ENCODE measurements at places on chromosomes 3 and 15.

DNA sequence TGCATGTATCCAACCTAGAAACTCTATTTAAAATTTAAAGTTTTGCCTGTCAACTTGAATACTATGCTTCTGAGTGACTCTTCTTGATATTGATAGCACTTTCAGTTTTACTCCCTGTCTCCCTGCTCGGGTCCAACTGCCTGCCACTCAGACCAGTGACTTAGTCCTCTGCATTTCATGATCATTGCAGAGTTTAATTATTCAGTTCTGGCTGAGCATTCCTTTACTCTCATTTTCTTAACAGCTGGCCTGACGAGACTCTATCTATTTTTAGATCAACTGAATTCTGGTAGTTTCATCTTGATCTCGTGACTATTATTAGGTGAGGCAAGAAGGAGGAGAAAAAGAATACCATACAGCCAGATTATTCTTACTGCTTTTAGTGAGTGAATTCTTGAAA is 617.4 kb downstream of the SI start:
- no peak for DNase-seq

DNA sequence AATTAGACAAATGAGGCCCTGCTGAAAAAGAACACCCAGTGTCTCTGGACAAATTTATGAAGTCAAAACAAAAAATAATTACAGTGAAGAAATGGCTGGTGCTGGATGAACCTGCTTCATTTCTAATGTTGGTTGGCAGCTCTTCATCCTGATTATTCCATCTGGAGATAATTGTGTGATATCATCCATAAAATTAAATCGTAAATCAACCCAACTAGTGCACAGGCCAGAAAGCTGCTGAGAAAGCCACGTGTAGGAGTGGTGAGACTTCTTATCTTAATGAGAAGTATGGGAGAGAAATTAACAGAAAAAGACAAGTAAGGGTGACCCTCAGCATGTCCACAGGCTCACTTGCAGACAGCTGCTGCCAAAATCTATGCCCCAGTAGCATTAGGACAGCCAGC is 465.2 kb upstream of the TGFBR2 start:
- no peak for DNase-seq

DNA sequence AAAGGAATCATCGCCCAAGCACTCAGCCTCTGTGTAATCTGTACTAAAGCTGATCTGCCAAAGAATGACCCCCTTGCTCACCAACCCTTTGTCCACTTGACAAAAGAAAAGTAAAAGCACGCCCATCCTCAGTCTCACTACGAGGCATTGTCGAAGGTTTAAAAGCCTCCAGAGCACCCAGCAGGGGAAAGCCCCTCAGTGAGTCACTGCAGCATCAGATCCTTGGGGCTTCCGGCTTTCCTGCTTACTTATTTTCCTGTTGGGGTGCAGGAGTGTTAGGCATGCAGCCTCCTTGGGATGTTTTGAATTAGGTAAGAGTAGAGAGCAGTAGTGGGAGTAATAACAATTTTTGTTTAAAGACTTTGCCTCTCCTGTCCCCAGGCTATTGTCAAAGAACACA is 216.1 kb downstream of the MTHFS start:
- no peak for DNase-seq

DNA sequence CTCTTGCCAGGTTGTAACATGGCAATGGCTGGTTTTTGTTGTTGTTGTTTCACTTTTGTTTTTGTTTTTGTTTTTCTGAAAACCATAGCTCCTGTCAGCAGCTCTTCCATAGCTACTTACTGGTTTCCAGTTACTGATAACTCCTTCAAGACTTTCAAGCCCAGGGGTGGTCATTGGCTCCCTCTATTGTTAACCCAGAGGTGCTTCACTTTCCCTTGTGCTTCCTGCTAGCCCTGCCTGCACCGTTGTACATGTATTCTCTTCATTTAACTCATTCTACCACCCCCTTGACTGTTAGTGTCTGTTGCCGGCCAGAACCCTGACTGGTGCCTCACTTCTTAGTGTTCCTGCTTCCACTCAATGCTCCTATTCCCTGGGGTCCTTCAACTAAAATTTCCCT is 4.2 kb upstream of the TRAT1 start:
- DNase-seq, result peak; percentile 34

DNA sequence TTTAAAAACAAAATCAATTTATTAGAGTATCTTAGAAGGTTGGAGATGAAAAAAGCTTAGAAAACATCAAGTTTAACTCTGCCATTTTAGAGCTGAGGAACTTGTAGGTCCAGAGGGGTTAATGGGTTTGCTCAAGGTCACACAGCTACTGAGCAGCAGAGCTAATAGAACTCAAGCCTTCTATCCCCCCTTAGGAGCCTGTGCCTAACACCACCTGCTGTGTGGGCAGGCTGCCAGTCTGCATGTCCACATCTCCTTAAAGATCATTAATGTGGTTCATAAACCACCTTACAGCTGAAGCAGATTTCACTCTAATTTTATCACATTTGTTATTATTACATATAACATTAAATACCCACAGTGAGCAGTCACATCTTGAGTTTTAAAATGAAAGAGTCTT is 14.1 kb upstream of the SLC35G2 start:
- DNase-seq, result no peak

DNA sequence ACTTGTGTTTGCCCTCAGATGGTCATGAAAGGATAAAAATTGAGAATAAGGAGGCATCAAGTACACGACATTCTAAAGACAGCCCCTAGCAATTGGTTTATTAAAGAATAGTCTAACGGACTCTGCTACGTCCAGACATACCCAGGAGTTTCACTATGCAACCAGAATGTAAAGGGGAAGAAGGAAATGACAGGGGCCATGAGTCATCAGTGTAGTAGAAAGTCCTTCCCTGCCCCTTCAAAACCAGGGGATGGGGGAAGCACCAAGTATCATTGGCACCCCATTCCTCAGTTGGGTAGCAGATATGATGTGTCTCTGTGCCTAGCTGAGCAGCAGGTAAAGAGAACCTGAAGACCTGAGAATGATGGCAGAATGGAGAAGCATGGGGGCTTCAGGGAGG is 367.4 kb downstream of the IL20RB start:
- DNase-seq, result no peak

DNA sequence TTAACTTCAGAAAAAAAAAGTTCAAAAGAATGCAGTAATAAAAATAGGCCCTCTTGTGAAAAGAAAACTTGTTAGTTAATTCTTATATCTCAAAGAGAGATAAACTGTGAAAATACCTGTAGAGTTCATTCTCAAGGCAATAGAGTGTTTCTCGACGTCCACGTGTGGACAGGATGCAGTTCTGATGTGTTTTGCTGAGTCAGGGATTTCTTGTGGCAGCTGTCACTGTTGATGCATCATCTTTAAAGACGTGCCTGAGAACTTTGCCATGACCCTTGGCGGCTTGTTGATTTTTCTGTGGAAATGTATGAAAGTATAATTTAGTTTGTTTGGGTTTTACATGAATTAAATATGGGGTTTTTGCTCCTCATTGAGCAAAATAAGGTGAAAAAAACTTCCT is 702.2 kb downstream of the NLGN1 start:
- no peak for DNase-seq

DNA sequence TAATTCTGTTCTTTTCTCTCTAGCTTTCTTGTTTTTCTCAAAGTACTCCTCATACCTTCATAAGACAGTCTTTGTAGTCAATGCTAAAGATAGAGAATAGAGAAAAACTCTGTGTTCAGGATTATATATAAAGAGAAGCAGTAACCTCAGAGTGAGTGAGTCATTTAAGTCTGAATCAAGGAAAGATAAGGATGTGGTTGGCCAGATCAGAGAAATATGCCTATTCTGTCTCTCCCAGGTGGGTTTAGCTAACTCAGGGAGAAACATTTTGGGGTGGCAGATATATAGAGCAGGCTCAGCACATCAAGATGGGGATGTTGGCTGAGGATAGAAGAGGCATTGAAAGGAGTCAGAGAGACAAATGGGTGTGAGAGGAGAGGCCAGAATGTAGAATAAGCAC is 31.4 kb downstream of the GTF2E1 start:
- DNase-seq, result no peak

- no peak for DNase-seq
Observed at GRCh38 chr15:57692709-57693108, 13.8 kb upstream of the POLR2M start.

GRCh38 chr15:52184721-52185120 is 6.5 kb downstream of the GNB5 start:
- DNase-seq, result no peak

DNA sequence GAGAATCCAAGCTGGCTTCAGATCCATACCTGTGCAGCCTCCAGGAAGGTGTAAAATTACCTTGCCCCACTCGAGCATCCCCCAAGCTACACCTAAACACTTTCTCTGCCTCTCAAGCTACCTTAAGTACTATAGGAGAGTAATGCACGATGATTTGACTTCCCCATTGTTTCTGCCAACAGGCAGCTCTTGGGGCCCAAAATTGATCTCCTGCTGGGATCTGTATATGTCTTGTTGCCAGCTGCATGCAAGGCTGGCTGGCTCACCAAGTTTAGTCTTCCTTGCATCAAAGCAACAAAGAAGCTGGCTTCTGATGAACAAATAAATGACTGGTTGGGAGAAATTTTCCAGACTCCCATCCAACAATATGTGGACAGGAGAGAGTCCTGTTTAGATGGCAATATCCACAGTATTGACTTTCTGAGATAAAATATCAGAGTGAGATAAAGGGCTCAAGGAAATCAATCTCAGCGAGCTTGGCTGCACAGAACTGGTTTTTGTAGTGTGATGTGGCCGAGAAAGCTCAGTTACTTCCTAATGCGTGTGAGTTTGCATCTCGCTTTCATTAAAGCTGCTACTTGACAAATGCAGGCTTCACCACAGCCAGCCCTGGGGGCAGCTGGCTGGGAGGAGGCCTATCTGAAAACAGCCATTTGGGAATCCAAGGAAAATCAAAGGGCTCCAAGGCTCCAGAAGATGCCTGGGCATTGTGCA is 140.7 kb downstream of the MINAR1 start:
- no peak for DNase-seq

GRCh38 chr3:148101061-148101460 is 596.6 kb upstream of the AGTR1 start:
- DNase-seq, result no peak

- DNase-seq, result no peak
Observed at GRCh38 chr15:94631608-94632007, 400.2 kb downstream of the MCTP2 start.

DNA sequence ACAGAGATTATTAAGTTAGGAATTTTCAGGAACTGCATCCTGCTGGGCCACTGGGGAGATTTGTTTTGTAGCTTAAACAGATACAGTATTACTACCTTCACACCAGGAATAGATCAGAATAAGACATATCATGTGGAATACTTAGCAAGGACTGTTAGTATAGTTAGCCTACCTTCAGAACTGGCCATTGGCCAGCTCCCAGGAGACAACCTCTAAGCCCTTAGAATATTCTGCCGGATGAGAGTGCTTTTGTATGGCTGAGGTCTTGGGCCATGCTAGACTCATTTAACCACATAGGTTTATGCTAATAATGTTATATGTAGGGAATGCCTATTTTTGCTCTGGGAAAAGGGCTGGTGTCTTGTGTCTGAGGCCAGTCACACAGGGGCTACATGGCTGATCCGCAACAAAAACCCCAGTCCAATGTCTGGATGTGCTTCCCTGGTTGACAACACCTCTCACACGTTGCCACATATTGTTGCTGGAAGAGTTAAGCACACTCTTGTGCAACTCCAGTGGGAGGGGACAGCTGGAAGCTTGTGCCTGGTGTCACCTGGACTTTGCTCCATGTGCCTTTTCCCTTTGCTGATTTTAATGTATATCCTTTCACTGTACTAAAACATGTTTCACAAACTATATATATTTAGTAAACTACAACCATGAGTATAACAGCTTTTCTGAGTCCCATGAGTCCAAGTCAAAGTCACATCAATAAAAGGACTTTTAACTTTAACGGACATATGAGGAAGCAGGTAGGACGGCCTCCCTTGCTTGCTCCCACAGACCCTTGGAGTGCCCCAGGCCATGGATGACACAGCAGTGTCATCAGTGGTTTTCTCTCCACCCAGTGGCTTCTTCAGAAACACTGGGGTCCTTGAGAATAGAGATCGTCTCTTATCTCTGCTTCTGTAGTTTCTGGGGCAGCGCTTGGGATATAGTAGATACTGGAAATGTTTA is 118.0 kb upstream of the C3orf80 start:
- no peak for DNase-seq

DNA sequence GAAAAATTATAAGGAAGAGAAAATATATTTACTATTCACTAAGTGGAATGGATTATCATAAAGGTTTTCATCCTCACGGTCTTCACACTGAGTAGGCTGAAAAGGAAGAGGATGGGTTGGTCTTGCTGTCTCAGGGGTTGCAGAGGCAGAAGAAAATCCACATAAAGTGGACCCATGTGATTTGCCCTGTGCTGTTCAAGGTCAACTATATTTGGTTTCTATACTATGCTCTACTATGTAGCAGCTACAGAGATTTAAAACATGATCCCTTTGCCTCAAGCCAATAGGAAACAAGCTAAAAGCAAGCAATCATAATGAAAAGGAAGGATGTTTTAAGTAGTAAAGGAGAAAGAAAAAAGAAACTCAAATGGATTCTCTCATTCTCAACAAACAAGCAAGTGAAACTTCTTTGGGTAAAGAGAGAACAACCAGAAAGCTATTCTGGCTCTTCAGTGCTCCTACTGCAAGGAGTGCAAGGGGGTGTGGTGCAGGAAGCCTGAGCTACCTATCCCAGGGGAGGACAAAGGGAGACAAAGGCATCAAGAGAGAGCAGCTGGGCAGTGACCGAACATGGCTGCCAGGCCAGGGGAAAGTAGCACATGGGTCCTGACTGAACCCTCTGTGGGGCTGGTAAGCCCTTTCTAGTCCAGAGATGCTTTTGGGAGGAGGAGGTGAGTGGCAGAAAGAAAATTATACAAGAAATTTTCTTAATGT is 35.9 kb downstream of the SFMBT1 start:
- no peak for DNase-seq

DNA sequence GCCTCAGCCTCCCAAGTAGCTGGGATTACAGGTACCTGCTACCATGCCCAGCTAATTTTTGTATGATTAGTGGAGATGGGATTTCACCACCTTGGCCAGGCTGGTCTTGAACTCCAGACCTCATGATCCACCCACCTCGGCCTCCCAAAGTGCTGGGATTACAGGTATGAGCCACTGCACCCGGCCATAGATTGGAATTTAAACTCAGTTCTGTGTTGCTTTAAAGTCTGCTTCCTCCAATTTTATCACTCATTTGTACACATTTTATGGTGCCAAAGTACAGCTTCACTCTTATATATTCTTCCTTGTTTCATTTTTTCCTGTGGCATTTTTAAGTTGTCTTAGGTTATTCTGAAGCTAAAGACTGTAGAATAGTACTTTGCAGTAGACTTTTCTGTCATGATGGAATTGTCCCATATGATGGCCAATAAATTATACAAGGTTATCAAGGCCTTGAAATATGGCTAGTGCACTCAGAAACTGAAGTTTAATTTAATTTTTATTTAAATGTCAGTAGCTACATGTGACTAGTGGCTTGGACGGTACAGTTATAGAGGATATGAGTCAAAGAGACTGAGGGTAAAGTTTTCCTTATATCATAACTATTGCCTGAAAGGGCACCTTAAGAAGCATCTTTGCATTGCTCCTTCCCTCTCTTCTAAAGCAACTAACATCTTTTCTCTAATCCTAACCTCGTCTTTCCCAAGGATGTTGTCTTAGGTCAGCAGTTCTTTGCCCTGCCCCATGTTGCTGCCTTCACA is 28.1 kb downstream of the ATP11B start:
- no peak for DNase-seq
